ENCODE measurements at places on chromosomes 1 and 21.
A peak's percentile ranks its signal among the peaks of the same experiment; 100 is the strongest.

GRCh38 chr1:47781171-47781959 is 215.8 kb downstream of the TRABD2B start:
- DNase-seq = no peak

GRCh38 chr1:201307231-201307630 is 23.9 kb downstream of the PKP1 start:
- DNase-seq = no peak

GRCh38 chr1:70504821-70505193 is 93.7 kb downstream of the CTH start:
- DNase-seq = no peak

GRCh38 chr1:17967623-17968255 is 139.9 kb upstream of the IGSF21 start:
- no peak for DNase-seq

DNA sequence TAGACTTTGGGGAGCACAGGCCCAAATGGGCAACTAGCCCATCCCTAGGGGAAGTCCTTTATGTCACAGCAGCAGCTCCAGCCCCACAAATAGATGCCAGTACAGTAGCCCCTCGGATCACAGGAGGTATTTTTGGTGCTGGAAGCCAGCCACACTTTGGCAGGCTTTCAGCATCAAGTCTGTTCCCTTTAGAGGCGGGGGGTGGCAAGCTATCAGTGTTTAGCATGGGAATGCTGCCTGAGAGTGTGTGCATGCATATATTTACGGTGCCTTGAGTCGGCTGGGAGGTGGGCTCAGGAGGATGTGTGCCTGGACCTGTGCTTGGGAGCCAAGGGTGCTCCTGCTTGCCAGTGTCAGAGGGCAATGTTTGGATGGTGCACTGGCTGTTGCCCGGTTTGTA is 3.5 kb upstream of the PLXNA2 start:
- DNase-seq = no peak

GRCh38 chr1:231934797-231935196 is 308.2 kb downstream of the DISC1 start:
- no peak for DNase-seq

DNA sequence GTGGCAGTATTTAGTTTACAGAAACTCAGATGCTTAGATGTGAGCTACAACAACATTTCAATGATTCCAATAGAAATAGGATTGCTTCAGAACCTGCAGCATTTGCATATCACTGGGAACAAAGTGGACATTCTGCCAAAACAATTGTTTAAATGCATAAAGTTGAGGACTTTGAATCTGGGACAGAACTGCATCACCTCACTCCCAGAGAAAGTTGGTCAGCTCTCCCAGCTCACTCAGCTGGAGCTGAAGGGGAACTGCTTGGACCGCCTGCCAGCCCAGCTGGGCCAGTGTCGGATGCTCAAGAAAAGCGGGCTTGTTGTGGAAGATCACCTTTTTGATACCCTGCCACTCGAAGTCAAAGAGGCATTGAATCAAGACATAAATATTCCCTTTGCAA is 59.7 kb upstream of the ZNF326 start:
- DNase-seq = no peak

DNA sequence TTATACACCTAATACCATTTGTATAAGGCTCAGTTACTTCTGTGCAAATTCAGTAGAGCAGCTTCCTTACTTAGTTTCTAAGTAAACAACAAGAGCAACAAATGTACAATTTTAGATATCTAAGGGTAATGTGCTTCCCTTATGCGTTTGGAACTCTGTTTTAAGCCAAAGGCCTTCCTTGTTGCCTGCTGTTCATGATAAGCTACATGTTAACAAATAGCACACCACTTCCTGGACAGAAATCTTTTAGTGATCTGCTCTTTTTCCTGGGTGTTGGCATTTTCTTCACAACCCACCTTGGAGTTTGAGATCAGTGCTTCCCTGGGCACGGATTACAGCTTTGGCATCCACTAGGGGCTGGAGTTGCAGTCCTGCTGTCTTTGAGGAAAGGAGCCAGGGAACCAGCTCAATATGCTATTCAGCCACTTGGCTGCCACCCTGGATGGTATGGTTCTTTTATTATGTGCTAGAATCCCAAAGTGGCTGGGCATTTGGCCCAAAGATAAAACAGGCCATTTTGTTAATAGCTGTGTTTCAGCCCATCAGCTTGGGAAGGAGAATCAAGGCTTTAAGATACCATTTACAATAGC is 55.6 kb upstream of the ADAR start:
- DNase-seq = no peak

DNA sequence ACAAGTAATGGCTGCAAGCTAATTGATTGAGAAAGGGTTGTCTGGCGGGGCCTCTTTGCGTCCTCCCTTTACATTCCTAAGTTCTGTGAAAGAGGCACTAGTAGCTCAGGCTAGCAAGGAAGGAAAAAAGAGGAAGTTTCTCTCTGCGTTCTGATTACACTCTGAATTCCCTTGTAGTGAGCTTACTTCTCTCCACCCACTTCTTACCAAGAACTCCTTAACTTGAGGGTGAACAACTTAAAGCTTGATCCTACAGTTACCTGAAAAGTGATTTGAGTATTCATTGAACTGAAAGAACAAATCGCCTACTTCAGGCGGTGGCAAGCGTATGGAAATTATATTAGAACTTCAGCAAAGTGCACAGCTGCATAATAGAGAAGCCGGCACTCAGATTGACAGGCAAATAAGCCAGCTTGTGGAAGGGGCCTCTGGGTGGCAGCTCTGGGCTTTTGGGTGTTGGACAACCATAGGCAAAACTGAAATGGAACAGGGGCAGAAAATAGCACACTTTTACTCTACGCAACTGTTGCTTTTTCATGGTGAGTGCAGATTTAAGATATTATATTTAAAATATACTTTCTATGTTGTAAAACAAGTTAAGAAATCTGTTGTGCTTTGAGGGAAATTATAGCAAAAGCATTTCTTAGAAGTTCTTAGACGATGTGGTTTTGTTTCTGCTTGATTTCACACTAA is 464.5 kb downstream of the USP25 start:
- no peak for DNase-seq

DNA sequence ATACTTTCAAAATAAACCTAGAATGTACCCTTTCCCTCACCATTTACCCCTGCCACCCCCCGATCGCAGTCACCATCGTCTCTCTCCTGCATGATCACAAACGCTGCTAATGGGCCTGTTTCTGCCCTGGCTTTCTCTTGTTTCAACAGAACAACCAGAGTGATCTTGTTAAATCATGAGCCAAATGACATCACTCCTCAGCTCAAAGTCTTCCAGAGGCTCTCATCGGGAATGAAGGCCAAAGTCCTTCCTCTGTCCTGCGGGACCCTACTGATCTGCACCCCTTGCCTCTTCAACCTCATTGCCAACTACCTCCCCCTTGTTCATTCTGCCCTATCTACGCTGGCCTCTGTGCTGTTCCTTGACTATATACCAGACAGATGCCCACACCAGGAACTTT is 39.4 kb upstream of the PTGFRN start:
- no peak for DNase-seq

DNA sequence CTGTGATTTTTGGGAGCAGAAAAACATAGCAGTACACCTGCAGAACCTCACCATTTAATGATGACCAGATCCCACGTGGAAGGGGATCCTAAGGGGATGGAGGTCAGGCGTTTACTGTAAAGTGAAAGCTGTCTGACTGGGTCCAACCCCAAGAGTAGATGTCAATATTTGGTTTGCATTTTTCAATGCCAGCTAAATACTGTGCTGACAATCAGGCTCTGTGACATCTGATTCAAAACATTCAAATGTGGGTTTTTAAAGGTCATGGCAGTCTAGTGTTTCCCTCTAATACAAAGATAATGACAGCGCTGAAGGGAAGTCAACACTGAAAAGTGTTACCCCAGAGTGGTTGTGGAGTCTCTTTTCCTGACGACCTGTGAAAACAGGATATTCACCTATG is 68.1 kb downstream of the SPAG17 start:
- no peak for DNase-seq

GRCh38 chr1:95311014-95311413 is 77.0 kb downstream of the RWDD3 start:
- DNase-seq = no peak

GRCh38 chr1:5847013-5847659 is 145.1 kb downstream of the NPHP4 start:
- no peak for DNase-seq

GRCh38 chr1:11985851-11986250 is 5.6 kb downstream of the MFN2 start:
- no peak for DNase-seq

DNA sequence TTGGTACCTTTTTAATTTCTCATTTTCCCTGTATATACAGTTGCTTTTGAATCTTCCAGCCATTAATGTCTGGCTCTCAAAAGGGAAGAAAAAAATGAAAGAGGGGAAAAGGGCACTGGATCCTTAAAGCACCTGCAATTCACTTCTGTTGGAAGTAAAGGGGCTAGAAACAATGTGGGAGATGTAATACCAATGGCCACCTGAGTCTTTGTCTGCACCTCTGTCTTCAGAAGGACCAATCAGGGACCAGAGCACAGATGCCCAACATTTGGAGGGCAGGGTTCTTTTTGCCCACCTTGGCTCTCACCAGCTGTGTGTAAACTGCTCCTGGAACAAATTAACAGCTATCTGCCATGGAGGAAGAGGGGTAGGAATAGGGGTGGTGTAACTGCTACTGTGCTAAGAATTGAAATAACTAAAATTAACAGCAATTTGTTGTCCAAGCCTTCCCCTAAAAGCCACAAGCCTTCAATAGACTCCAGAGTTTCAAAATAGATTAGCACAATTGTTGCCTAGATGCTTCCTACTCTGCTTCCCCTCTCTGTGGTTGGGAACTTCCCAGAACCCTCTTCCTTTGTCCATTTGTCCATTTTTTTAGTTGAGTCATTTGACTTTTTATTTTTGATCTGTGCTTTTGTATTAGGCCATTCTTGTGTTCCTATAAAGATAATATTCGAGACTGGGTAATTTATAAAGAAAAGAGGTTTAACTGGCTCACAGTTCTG is 11.5 kb upstream of the LRRC8B start:
- no peak for DNase-seq

DNA sequence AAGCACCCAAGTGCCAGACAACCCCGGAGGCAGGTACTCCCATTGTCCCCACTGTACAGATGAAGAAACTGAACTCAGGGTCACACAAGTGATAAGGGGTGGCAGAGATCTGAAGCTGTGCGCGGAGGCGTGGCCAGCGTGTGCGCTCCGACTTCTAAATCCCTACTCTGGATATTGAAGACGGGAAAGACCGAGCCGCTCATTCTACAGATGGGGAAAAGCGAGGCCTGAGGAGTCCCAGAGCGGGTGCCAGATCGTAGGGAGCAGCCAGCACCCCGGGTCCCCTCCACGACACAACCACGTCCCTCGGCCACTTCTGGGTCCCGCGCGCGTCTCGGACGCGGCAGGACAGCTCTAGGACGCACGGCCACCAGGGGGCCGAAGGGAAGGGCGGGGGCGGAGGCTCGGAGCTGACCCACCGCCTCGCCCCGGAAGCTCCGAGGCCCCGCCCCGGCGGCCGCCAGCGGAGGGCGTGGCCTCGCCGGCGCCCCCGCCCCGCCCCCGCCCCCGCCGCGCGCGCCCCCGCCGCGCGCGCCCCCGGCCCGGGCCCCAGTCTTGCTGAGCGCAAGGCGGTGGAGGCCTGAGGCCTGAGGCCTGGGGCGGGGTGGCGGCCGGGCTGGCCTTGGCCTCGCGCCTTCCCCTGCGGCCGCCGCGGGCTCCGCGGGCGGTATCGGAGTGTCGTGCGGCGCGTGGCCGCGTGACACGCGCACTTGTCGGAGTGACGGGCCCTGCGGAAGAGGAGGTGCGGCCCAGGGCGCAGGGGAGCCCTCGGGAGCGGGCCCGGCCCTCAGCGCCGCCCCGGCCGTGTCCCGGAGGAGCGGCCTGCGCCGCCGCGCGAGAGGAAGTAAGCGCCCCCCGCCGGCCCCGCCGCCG is at the start of gene H6PD:
Gene H6PD, plus strand, starts transcription at position 552 of the 873 bp plus-strand sequence. CDS start 10,161 bp downstream, outside the sequence.
- DNase-seq = peak; percentile 64

GRCh38 chr21:36321325-36322082 is 1.5 kb downstream of the MORC3 start:
- DNase-seq = no peak

GRCh38 chr1:154350383-154350782 is 25.1 kb downstream of the ATP8B2 start:
- no peak for DNase-seq

DNA sequence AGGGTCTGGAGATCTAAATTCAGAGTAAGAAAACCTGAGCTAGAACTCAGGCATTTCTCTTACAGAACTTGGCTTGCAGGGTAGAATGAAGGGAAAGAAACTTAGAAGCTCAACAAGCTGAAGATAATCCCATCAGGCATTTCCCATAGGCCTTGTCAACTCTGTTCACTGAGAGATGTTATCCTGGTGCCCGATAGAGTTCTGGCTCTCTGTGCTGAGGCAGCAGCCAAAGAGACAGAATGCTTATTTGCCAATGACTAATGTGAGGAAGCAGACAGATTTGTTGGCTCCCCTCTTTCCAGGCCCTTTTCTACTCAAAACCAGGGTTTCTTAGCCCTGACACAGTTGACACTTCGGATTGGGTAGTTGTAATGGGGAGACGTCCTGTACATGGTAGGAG is 22.3 kb upstream of the TRIM45 start:
- DNase-seq = no peak

DNA sequence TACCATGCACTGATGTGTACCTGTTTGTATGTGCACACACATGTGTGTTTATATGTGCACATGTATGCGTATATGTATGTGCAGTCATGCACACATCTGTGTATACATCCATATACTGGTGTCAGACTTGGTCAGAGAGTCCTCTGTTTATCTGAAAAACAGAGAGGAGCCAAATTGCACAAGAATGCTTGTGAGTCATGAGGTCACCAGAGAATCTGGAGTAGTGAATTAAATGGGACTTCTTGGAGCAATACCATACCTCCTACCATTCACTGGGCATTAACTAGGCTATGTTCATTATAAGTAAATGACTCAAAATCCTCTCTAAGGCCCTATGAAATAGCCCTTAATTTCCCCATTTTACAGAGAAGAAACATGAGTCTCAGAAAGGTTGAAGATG is 272.1 kb upstream of the C1orf87 start:
- no peak for DNase-seq

- DNase-seq = no peak
Measured at GRCh38 chr1:244860078-244860477, 4.3 kb downstream of the HNRNPU start.

GRCh38 chr1:113101588-113101987 is 28.6 kb downstream of the LRIG2 start:
- no peak for DNase-seq

GRCh38 chr1:33296824-33297223 is 24.1 kb downstream of the A3GALT2 start:
- no peak for DNase-seq

DNA sequence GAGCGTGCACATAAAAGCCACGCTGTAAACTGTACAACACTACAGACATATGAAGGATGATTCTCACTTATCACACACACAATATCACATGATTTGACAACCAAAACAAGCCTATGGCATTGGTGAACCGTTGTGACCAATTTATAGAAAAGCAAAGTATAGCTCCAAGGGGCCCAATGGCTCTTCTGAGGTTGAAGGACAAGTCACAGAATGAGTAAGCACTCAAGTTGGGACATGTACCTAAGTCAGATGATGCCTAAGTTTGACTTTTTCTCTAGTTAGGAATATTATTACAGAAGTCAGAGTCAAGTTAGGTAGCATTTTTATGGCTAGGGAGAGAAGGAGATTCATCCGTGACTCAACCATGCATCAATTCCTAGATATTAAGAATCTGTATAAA is 45.7 kb downstream of the PLPP3 start:
- no peak for DNase-seq
